AG10803 (cell line): ENCODE measurements at places on chromosomes 6 and 20.

- DNase-seq = peak; percentile 92
These were observed at the start of gene MACROD2 for GRCh38 chr20:13995086-13995665. TSS of gene MACROD2 (plus strand) at chr20:13995516.

DNA sequence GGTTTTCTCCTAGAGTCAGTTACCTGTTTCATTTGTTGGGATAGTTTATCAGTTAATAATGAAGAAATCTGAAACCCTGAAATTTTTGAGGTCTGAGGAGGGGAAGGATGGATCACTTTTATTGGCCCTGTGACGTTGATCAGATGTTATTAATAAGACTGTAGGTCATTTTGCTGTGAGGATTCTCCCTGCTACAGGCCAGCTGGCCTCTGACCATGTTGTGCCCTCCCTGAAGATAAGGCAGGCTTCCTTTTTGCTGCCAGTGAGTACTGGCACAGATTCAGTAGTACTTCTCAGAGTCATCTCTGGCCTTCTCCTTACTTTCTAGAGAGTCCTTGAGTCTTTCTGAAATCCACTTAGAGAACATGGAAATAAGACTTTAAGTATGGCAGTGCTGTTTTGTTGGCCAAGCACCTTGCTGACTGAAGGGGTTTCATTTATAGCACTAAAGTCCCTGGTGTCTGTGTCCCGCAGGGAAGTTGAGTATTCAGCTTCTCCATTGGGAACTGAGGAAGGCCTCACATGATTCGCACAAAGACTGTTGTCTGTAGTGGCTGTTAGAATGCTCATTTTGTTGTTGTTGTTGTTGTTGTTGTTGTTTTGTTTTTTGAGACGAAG lies 202.6 kb downstream of the DTNBP1 start:
- peak; percentile 26 for DNase-seq

GRCh38 chr6:11553824-11554223 lies 16.3 kb downstream of the TMEM170B start:
- DNase-seq = no peak

DNA sequence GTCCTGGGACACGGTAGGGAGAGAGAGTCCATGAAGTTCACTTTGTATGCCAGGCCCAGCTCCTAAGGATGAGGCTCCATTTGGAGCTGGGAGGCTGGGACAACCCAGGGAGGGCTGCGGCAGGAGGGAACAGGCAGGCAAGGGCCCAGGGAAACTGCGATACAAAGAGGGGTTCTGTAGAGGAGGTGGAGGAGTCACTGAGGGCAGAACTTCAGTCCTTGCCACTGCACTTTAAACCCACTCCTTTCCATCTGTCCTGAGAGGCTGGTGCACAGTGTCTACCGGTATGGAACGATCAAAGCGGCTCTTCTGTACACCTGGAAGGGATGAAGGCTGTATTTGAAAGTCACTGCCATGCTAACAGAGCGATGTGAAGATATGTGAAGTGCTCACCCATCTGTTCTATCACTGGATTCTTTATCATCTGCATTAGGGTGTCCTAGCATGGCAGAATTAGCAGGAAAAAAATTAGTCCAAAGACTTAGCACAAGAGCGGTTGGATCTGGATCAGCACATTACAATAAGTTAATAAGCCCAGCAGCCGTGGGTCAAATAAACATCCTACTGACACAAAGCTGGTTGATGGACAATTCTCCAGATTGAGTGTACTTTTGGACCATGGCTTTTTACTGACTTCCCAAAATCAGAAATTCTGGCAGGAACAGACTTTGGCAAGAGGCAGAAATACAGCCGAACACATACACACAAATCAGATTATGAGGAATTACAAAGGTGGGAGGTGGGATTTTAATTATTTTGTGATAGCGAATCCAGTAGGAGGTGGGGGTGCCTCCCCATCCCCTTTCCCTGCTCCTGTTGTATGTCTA lies 20.9 kb upstream of the ZFAND3 start:
- no peak for DNase-seq

DNA sequence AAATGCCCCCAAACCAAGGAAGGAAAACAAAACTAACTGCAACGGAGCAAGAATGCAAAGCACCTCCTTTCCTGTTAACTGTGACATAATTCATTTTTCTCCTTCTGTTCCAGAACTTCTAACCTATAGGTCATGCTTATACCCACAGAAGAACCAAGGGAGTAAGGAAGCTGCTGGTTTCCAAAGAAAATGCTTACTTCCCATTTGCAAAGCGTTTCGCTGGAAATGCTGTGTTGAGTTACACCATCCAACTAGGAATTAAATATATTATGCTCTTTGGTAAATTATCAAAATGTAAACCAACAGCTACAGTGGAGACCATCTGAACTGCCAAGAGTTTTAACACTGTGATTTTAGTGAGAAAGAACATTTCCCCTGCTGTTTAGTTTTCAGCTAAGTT lies 42.9 kb downstream of the ATXN1 start:
- no peak for DNase-seq

DNA sequence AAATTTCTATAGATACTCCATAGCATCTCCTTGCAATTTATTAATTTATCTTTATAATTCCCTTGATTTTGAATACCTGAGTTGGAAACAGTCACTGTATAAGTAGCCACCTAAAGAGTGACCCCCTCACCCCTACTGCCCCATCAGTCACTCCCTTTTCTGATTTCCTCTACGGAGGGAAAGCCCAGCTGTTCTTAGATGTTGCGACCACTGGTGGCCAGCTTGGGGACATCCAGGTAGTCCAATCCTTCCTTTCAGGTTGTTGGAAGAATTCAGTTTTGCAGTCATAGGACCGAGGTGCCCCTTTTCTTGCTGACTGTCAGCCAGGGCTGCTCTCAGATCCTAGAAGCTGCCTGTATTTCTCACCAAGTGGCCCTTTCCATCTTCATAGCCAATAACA lies 87.8 kb downstream of the BMP6 start:
- no peak for DNase-seq

- no peak for DNase-seq
These were observed 86.5 kb downstream of the ASXL1 start for GRCh38 chr20:32444474-32445220.

DNA sequence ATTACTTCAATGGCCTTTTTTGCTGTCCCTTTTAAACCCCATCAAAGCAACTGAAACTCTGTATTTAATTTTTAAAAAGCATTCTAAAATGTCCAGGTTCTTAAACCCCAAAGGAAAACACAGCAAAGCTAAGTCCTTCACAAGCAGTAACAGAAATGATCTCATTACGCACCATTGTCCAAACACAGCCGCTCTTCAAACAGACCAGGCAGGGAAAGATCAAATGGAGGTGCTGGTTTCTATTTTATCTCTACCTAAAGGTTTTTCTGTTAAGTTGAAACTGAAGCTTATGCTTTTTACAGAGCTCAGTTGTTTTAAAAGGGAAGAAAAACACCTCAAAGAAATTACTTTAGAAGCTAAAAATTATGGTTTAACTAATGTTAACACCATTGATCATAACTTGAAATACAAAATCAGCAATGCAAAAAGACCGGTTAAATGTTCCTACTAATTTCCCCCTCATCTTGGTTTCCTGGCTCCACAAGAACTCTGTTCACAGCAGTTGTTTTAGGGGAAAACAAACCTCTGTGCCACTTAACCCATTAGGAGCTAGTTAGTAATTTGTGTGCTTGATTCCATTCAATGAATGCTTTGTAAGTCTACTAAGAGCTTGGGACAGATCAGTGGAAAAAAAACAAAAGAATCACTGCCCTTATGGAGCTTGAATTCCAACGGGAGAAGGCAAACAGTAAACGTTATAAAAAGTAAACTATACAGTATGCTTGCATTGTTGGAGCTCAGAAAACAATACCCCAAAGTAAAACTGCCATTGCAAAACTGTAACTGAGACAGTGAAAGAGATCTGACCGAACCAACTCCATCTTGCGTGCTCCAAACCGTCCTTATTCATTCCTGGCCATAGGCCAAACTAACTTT lies 87.4 kb downstream of the CD24 start:
- DNase-seq = no peak

- no peak for DNase-seq
These were observed 1067.5 kb upstream of the MAP3K7 start for GRCh38 chr6:91654357-91654756.

DNA sequence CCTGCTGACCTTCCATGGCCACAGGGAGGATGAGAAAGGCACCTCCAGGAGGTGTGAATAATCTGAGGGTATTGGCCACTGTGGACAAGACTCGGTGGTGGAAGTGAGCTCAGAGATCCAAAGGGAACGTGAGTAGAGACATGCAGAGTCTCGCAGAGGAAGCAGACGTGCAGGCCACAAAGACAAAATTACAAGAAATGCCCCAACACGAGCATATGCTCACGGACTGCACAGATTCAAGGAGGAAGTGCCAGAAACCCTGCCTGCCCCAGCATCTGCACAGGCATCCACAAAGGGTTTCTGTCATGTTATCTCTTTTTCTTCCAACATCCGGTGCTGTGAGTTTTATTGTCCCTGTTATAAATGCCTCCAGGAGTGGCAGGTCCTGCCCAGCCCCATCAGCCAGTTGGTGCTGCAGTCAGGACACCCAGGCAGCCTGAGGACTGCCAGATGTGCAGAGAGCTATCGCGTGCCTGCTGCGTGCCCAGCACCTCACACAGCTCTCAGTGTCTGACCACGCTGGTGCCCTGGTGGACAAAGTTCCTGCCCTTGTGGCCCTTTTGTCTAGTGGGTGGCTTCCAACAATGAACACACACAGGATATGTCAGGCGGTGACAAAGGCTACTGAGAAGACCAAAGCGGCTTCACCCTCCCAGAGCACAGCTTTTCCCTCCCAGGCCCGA lies 34.0 kb upstream of the FANCE start:
- no peak for DNase-seq

DNA sequence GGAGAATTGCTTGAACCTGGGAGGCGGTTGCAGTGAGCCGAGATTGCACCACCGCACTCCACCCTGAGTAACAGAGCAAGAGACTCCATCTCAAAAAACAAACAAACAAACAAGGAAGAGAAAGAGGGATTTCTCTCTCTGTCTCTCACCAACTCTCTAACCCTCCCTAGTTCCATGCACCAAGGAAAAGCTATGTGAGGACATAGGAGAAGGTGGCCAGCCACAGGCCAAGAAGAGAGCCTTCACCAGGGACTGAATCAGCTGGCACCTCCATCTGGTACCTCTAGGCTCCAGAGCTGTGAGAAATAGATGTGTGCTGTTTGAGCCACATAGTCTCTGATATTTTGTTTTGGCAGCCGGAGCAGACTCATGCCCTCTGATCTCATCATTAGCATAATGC lies 9.0 kb upstream of the FAM110A start:
- DNase-seq = no peak

DNA sequence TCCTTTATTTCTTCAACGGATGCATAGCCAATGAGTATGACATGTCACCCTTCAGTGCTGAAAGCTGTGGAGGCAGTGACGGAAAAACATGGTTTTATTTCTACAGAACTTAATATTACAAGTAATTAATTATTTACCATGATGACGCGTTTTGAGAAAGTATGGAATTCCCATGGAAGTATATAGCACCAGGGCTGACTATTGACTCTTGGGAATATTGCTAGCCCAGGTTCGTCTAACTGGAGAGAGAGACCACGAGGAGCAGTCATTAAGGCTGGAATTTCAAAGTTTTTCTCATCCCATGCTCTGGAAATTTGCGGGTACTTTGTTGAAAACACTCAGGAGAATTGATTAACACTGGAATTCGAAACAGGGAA lies 155.2 kb upstream of the PRSS16 start:
- no peak for DNase-seq

DNA sequence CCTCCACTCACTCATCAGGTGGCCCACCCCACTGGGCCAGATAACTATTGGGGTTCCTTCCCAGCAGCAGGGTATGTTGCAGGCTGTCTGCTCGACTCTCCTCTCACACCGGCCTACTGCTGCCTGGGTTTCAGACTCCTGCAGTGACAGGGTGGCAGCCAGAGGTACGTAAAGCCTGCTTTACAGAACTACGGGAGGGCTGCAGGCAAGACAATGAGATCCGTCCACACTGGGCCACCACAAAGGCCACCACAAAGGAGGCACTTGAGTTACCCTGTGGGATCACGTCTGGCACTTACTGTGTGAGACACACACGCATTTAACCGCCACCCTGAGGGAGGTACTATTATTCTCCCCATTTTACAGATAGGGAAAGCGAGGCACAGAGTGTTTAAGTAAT lies 78.5 kb downstream of the NFATC2 start:
- DNase-seq = no peak

DNA sequence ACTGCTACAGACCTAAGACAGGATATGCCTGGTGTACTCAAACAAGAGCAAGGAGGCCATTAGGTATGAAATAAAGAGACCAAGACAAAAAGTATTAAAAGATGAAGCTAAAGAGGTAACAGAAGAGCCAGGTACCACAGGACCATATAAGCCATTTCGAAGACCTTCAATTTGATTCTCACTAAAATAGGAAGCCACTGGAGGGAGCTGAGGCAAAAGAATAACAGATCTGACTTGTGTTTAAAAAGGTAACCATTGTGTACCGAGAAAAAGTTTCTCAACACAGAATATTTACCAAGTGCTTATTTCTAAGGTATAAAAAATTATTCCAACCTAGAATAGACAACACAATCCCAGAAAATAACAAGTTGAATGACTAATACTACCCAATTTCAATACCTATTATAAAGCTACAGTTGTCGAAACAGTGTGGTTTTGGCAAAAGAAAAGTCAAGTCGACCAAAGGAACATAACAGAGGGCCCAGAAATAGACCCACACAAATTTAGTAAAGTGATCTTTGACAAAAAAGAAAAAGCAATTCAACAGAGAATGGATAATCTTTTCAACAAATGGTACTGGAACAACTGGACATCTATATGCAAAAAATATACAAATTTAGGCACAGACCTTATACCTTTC lies 125.3 kb upstream of the DST start:
- DNase-seq = no peak

GRCh38 chr6:118372413-118372812 lies 175.7 kb upstream of the PLN start:
- DNase-seq = peak; percentile 16

DNA sequence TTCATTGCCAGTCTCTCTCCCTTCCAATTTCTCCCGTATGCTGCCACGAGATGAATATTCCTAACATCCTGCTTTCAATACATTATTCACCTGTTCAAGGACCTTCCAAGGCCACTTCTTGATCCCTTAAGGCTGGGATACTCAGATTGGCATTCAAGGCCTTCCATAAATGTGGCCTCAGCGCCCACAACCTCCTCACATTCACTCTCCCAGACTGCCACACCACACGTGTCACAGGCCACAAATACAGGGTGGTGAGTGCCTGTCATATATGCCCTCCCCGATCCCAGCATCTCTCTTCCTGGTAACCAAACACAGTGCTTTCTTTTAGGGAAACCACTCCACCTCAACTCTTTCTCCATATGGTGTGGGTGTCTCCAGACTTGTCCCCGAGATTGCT lies 55.5 kb downstream of the TTI1 start:
- DNase-seq = no peak

- DNase-seq = peak; percentile 24
These were observed 3.4 kb downstream of the MYT1 start for GRCh38 chr20:64167676-64168075.

- no peak for DNase-seq
These were observed 3.2 kb upstream of the HLA-DMB start for GRCh38 chr6:32943864-32944649.

GRCh38 chr20:25858495-25859425 lies 162.1 kb upstream of the ZNF337 start:
- DNase-seq = no peak

- DNase-seq = peak; percentile 15
These were observed 637.6 kb downstream of the RNF144B start for GRCh38 chr6:19024737-19025136.

- no peak for DNase-seq
These were observed 3.2 kb downstream of the RIMS4 start for GRCh38 chr20:44807051-44807683.

- no peak for DNase-seq
These were observed 380.4 kb downstream of the MMUT start for GRCh38 chr6:49082611-49083010.
